SK-N-MC (cell line): ENCODE measurements at places on chromosomes 1 and 21.

- no peak for DNase-seq
Observed at GRCh38 chr1:206537141-206537540, 29.8 kb downstream of the RASSF5 start.

- DNase-seq: no peak
Observed at GRCh38 chr1:216456682-216457081, 33.4 kb upstream of the USH2A start.

DNA sequence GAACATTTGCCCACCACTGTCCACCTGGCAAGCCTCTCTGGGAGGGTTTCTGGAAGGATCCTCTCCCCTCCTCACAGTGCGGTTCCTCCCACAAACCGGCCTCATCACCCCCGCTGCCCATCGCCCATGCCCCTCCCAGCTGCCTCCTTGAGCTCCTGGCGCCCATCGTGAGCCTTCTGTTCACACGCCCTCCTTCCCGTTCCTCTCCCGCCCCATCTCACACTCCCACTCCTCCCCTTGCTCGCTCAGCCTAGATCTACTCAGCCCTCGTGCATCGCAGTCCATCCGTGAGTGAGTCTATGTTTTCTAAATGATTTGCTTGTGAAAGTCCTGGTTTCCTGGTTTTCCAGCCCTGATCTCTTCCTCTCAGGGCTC lies 119.1 kb upstream of the C1orf174 start:
- no peak for DNase-seq

DNA sequence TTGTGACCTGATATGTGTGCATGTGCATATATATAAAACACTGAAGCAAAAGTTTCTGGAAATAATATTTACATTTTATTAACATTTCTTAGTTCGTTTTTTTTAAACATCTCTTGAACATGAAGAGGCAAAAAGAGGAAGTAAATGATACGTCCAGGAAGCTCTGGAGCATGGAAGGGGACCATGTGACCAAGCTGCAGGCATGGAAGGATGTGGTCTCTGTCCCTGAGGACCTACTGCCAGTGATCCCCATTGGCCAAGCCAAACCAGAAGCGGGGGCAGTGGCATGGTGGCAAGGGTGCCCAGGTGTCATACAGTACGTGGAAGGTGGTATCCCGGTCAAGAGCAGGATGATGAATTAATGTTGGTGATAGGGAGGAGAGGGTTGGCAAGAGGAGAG lies 268.3 kb upstream of the PROX1 start:
- DNase-seq: no peak

DNA sequence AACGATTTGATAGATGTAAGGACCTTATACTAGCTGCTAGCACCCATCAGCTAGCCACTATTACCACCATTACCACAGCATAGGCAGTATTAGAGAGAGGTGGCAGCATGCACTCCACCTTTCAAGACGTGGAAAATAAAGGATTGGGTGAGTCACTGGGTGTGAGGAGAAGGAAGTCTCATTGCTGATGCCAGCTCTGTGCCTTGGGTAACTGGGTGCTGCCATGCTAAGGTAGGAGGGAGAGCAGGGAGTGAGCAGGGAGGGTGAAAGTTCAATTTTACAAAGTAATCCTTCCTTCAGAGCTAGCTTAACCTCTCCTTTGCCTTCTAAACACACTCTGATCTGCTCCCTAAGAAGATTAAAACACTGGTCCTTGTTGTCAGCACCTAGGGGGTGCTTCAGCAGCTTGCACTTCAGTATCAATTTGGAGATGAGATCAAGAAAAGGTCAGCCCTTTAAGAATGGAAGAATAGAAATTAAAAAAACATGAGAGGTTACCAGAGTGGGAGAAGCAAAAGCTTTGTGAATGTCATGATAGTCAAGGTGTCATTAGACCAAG lies 1.8 kb upstream of the LIN9 start:
- no peak for DNase-seq

GRCh38 chr21:17388226-17388625 lies 124.6 kb upstream of the CXADR start:
- DNase-seq: no peak

GRCh38 chr1:1013922-1014648 lies 788 bp downstream of the ISG15 start:
- DNase-seq: no peak

GRCh38 chr1:204728045-204728444 lies 42.5 kb upstream of the LRRN2 start:
- no peak for DNase-seq

DNA sequence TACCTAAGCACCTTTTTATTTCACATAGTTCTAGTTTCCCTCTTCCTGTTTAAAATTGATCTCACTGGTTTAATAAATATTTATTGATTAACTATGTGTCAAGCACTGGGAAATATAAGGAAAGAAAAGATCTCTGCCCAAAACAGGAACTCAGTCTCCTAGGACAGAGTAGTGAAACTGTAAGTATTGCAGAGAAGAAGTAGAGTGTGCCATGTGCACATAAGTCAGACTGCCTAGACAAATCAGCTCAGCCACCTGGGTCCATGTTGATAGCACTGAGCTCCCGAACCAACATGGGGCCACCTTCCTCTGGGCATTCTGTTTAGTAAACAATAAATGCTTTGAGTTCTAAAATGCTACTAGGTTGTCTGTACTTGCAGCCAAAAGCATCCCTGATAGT lies 9.8 kb upstream of the SSX2IP start:
- no peak for DNase-seq

GRCh38 chr1:16349847-16350406 lies 2.4 kb downstream of the FBXO42 start:
- DNase-seq: no peak

DNA sequence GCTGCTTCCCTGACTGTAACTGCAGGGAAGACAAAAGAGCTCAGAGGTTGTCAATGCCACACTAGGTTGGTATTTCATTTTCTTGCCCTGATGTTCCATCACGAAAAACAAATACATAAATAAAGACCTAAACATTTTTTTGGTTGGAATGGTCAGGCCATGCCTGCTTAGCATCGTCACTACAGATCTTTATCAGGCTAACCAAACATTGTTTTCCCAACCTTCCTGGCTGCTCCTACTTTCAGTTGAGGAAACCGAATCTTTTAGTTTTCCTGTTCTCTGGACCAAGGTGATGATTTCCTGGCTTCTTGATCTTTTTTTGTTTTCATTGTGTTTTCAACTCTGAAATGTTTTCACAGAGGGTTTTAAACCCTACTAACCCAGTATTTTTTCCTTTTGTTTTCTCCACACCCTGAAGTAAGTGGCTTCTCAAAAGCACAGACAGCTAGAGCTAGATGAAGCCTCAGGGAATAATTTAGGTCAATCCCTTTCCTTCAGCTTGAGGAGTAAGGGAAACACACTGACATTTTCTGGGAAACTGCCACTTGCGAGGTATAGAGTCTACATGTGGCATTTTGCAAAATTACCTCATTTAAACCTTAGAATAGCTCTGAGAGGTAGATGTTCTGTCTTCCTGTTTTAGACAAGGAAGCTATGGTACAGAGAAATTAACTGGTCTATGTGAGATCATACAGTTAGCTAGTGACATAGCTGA lies 67.2 kb upstream of the CNN3 start:
- DNase-seq: no peak

DNA sequence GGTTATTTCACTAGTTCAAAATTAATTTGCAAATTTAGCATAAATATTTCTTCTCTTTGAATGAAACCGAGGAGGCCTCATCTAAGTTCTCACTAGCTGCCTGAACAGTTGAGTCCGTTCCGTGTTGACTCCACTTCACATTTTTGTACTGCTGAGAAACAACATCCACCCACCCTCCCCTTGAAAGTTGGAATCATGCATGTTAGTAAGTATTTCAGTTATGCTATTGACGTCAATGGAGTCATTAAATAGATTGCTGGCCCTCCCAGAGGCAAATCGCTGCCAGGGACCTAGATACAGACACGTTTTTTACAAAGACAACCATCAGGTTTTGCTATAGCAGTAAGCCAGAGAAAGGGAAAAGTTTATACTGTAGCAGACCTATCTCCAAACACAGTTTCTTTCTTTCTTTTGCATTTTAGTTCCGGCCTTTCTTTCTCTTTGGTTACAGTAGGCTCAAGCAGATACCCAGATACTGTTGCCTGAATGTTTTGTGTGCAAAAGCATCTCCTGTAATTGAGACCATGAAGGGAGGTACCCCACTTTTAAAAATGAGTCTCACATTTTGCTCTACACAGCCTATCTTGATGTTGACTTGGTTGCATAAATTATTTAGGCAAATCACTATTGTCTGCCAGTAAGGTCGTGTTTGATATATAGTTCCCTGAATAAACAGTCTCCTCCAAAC lies 262.6 kb upstream of the SGIP1 start:
- DNase-seq: peak; percentile 97

DNA sequence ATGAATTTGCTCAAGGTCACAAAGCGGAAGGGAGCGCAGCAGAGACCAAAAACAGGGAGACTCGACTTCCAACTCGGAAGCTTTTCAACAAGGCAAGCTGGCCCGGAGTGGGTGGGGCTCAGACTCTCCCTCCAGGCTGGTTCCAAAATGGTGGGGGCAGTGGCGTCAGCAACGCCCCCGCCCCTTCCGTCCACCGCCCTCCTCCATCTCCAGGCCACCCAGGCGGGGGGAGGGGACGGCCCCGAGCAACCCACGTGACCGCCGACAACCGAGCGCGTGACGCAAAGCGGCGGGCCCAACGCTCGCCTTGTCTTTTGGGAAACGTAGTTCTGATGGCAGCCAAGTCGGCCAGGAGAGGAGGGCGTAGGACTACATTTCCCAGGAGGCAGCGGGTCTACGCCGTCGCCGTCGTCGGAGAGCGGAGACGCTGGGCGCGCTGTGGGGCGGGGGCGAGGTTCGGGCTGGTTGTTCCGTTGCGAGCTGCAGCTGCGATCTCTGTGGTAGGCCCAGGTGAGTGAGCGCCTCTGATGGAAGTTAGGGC lies at the start of gene THRAP3:
THRAP3 (plus strand) TSS at position 448 of the 541 bp plus-strand sequence. CDS start 58,121 bp downstream, outside the sequence.
- DNase-seq: peak; percentile 95

DNA sequence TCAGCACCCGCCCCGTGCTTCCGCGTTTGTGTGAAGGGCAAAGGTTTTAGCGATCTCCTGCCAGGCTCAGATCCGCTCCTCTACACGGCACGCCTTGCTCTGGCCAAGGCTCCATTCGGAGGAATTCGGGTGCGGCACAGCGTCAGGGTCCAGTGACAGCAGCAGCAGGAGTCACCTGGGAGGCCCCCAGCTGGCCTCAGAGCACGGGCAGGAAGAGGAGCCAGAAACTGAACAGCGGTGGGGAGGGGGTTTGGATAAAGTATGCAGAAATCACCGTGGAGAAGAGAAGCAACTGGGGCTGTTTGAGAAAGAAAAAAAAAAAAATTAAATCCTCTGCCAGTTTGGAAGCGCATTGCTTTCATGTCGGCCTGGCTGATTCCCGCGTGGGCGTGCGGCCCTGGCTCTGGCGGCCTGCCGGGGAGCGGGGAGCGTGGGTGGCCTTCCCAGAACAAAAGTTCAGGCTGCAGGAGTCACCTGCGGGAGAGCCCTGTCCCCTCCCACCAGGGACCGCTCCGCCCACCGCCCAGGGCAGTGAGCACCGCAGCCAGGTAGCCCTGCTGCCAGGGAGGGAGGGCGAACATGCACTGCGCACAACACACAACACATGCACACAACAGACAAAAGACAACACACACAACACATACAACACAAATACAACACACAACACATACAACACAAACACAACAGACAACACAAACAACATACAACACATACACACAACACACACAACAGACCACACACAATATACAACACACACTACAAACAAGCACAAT lies 107.6 kb downstream of the ETS2 start:
- DNase-seq: no peak

GRCh38 chr1:155261493-155261851 lies 688 bp downstream of the SCAMP3 start:
- no peak for DNase-seq

- no peak for DNase-seq
Observed at GRCh38 chr21:42022091-42022430, 11.9 kb upstream of the ZBTB21 start.

DNA sequence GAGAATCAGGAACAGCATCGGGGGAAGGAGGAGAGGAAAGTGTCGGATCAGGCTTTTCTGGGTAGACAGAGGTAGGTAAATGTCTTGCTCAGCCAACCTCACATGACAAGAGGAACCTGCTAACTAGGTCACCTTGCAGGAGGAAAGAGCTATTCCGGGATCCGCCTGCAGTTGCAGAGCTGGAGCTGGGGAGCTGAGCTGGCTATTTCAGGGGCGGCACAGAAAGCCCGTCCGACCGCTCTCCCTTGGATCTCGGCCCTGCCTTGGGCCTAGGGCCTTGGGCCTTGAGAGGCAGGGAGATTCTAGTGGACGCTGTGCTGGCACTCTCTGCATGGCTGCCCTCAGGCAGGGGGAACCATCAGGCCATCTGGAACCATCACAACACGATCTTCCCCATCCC lies 56.5 kb upstream of the CTPS1 start:
- no peak for DNase-seq

GRCh38 chr1:211643324-211644212 lies 31.9 kb downstream of the NEK2 start:
- DNase-seq: no peak

GRCh38 chr1:200512191-200512590 lies 102.4 kb upstream of the ZNF281 start:
- DNase-seq: no peak

DNA sequence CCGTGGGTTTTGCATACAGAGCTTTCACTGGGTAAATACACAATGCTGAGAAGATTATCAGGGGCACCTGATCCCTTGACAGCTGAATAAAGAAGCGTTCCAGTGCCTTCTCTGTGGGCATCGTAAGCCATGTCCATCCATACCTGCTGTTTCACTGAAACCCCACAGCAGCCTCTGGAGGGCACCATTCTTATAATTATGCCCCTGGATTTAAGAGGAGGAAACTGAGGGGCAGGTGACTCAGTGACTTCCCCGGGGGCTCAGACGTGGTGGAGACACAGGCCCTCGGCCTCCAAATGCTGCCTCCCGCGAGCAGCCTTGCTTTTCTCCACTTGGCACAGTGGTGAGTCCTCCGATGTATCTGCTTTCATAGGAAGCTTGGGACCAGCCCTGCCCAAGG lies 56.7 kb downstream of the B3GALT5 start:
- no peak for DNase-seq

GRCh38 chr1:151680391-151680790 lies 36.2 kb downstream of the CELF3 start:
- no peak for DNase-seq

DNA sequence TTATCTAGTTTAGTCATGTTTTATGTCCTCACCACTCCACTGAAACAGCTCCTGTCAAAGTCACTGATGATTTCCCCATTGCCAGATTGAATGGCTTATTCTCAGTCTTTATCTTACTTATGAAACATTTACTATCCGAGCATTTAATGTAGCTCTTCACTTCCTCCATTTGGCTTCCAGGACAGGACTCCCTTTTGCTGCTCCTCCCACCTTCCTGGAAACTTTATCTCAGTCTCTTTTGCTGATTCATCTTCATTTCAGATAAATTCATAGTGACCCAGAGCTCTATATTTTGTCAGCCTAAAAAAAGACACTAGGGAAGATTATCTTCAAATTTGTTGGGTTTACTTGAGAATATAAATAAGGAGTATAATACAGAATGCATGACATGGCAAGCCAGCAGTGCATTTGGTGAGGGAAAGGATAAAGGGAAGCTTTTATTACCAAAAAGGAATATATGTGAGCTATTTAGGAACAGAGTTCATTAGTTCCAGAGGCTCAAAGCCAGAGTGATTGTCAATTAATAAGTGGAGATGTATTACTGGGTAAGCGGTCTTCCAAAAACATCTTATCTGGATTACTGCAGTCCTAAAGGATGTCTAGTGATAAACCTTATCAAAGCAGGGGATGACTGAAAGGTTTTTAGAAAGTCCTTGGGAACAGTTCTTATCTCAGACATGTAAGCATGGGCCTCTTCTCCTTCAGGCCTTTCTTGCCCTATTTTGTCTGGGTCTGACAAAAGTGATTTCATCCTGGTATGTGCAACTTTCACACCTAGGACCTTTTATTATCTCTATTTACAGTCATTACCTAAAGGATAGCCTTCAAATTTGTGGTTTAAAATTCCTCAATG lies 25.6 kb downstream of the IL23R start:
- DNase-seq: no peak
